NCI-H1930 (cell line): ENCODE measurements at places on chromosomes 6 and 20.

GRCh38 chr20:15759594-15759993, 813.7 kb downstream of the KIF16B start:
- DNase-seq, result no peak

- DNase-seq, result no peak
Measured at GRCh38 chr6:71404145-71404966, 115.7 kb downstream of the OGFRL1 start.

DNA sequence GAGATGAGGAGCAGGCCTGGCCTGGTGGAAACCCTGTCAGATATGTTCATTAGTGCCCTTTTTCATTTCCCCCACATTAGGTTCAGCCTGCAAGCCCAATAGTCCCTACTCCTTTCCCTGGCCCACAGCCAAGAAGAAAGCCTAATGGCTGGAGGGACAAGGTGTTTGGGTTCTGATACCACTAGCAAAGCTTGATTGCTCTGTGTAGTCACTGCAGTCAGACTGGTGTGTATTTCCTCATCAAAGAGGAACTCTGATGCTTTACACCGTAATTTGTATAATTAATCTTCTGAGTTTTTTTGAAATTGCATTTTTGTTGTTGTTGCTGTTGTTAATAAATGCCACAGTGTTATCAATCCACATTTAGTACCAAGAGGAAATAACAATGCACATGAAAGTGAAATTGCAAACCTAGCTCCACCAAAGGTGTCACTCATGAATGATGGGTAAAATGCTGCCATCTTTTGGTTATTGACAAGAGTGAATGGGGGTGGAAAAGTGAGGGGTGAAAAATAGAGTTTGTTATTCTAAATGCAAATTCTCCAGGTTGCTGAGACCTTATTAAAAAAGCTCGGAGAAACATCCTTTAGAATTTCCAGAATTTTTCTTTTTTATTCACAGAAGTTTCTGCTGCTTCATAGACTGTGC, 320.2 kb upstream of the POU3F2 start:
- no peak for DNase-seq

GRCh38 chr6:137291441-137291840, 72.3 kb upstream of the IFNGR1 start:
- DNase-seq, result no peak
